Lower lobe of right lung (tissue), 2 donors: ENCODE measurements at places on chromosomes 12 and 14.

GRCh38 chr14:105582639-105583038 is 56.3 kb downstream of the TMEM121 start:
- no peak for DNase-seq

DNA sequence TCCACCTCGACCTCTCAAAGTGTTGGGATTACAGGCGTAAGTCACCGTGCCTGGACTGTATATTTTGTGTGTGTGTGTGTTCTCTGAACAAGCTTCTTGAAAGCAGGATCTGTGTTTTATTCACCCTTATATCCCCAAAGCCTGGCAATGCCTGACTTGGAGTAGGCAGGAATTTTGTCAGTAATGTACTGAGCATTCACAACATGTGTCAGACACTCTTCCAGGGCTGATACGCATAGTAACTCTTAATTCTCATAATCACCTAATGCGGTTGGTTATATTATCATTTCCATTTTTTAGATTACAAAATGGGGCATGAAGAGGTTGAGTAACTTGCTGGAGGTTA is 50.4 kb upstream of the PLEKHG3 start:
- no peak for DNase-seq

DNA sequence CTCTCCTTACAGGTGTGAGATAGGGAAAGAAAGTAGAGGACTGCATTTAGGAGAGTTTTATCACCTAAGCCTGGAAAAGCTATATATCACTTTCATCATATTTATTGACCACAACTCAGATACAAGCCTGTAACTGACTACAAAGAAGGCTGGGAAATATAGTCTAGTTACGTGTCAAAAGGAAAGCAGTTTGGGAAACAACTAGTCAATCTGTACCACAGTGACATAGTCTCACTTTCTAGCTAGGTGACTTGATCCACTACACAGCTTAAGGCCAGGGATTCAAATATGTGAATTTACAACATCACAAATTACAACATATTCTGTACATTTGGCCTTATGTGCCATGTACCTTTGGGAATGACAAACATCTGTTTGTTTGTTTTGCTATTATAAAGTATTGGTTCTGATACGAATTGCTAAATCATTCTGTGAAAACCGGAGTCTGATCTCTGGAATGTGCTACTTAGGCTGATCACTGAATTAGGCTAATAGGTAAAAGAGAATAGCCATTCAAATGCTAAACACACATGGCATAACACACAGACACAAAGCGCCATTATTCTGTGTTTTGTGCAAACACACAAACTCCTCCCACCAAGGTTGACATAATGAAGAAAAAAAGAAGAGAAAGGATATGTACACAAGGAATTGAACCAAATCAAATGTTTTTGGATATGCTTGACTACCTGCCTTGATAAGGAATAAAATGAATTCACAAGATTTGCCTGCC is 279.8 kb downstream of the DUSP6 start:
- DNase-seq, result no peak

DNA sequence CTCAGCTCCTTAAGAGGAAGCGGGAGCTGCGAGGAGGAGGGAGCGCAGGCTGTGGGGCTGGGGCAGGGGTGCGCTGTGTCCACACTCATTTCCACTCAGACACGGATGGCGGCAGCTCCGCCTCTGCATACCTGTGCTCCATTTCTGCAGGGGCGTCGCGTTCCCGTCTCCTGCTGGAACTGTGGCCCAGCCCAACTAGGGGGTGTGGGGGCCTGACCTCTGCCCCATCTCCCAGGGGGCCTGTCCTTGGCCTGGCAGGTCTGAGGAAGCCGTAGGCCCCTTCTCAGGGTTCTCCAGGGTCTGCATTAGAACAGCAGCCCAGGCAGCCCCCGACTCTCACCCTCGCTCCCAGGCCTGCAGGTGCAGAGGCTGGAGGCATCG is 31.2 kb downstream of the FBRSL1 start:
- DNase-seq, result no peak

DNA sequence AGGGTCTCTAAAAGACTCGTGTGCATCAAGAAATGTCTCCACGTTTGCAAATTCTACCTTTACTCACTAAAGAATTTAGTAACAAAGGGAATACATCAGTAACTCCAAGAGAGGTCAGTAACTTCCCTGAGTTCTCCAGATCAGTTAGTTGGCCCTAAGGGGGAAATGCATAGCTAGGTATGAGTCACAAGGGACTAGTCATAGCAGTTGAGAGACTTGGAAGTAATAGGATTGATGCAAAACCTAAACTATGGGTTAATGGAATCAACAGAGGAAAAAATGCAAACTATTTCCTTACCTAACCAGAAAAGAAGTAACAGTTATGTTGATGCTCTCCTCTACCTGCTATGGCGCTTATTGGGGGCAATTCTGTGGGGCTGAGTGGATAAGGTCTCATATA is 148.8 kb upstream of the GARIN6 start:
- DNase-seq, result no peak
